Peyer's patch (tissue), 4 donors: ENCODE measurements at places on chromosomes 3 and 15.

GRCh38 chr15:51038162-51038973 is 56.3 kb downstream of the TNFAIP8L3 start:
- no peak for DNase-seq

- no peak for DNase-seq
Measured at GRCh38 chr3:151949706-151950105, 76.3 kb downstream of the SUCNR1 start.

DNA sequence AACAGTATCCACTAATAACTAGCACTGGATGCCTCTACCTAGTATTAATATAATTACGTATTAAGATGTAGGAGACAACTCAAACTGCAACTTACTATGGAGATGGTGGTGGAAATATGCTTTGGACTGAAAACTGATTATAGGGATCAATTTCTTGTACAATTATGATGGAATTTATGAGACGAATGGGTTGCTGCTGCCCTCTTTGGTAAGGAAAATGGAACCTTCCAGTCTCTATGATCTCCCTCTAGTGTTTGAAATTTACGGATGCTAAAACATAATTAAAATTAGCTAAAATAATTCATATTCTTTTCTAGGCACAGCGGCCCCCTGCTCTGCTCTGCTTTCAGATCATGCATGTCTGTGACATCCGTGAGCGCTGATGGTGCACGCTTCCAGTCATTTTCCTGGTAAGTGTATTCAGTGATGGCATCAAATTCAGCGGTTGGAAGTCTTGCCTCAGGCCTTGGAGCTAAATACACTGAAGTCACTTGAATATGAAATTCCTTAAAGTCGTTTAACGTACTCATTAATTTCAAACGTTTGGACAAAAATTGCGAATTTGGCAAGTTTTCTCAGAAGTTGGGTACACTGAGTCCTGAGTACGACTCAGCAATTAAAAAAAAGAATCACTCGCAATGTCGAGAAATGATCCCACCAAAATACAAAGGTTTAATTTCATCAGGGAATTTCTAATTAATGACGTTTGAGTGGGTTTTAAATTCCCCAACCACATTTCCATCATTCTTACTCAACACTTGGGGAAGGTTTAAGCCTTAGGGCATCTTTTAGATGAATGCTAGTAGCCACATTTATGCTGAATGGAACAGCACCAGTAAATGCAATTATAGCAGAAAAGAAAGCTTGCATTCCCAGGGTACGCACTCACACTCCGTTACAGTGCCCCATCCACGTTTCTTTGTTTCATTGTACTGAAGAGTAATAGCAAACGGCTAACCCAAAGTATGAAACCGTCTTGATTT is 132.6 kb downstream of the NR2F2 start:
- DNase-seq = no peak

GRCh38 chr3:50336452-50337174 is 4.0 kb downstream of the RASSF1 start:
- DNase-seq = no peak

DNA sequence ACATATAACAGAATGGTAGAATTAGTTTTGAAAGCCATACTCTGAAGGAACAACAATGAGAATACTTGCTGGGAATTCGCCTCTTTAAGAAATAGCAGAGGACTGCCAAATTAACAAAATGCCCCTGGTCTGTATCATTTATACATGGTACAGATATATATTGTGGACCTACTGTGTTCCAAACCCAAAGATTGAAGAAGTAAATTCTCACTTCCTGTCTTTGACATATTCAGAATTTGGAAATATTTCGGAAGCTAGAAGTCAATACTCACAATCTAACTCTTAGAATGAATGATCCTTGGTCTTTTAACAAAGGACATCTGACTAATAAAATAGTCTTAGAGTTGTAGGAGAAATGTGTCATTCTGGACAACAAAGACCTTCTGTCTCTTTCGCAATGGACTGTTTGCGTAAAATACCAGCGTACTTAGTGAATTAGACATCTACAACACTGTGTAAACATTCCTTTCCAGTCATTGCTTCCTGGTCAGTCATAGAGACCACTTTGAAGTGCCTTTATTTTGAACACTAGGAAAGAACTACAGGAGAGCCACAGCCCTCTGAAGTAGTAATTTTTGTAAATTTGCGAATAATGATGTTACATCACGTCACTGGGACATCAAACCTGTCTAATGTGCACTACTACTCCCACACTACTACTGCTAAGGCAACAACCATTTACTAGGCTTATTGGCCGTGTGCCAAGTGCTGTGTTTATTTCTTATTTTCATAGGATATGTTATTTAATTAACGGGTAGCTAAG is 68.0 kb downstream of the CHL1 start:
- no peak for DNase-seq

GRCh38 chr3:87148020-87148419 is 79.1 kb upstream of the CHMP2B start:
- no peak for DNase-seq

DNA sequence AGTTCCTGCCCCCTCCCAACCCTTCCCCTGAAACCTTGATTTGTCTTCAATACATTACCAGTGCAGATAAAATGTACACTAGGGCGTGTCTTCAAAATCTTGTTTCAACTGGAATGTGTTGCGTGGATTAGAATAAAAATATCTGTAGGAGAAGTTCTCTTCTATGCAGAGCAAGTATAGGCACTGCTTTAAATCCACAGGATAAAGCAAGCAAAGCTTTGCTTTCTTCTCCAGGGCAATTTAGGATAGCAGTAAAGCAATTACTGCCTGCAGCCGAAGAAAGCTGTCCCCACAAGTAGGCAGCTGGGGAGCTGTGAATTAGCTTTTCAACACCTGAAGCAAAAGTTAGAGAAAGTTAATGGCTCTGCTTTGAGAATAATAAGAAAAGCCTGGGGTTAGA is 329.7 kb upstream of the KCNMB2 start:
- no peak for DNase-seq

DNA sequence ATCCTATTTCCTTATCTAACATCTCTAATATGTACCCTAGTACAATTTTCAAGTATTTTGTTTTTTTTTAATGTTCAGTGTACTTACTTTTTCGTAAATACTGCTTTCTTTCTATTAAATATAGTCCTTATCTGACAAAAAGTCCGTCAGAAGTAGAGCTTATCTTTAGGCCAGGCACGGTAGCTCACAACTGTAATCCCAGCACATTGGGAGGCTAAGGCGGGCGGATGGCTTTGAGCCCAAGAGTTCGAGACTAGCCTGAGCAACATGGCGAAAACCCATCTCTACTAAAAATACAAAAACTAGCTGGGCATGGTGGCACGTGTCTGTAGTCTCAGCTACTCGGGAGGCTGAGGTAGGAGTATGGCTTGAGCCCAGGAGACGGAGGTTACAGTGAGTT is 41.1 kb downstream of the USP3 start:
- no peak for DNase-seq

DNA sequence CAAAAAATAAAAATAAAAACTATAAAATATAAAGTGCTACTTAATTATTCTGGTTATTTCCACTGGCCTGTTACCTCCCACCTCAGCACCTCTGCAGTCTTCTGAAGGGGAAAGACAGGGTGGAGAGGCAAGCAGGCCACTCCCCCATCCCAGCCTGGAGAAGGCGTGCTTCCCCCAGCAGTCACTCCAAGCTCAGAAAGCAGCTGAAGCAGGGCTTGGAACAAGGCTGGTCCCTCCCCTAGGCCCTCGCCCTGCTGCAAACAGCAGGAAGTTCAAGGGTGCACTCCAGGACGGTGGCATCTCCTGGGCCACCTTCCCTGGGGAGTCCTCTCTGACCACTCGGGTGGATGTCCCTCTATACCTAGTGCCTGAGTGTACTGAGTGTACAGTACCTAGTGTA is 21.4 kb downstream of the CACNA2D2 start:
- DNase-seq = no peak

DNA sequence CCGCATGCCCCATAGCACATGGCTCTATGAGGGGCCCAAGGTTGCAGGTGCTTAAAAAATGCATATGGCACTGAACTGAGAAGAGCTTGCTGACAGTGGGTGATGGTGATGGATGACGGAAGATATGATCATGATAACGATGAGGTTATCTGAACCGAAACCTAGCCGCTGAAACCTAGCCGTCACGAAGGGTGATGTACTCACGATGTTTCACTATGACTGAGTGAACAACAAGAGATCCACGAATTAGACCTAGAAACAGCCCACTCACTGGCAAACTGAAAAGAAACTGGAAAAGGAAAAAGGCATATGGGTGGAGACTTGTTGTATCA is 57.6 kb upstream of the BCL6 start:
- DNase-seq = no peak

DNA sequence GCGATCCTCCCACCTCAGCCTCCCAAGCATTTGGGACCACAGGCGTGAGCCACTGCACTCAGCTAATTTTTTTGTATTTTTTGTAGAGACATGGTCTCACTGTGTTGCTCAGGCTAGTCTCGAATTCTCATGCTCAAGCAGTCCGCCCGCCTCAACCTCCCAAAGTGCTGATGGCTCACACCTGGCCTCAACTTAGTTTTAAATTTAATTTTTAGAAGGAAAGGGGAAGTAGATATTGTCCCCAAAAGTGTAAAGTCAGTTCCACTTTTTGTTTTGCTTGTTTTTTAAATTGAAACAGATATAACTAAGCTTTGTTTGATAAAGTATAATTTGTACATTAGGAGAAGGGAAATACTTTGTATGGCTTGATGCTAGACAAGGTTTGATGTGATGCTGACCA is 31.3 kb upstream of the NFKBIZ start:
- no peak for DNase-seq

GRCh38 chr3:122940628-122941086 is 86.9 kb downstream of the SEMA5B start:
- no peak for DNase-seq

GRCh38 chr15:58267051-58267450 is 128.9 kb downstream of the AQP9 start:
- no peak for DNase-seq

DNA sequence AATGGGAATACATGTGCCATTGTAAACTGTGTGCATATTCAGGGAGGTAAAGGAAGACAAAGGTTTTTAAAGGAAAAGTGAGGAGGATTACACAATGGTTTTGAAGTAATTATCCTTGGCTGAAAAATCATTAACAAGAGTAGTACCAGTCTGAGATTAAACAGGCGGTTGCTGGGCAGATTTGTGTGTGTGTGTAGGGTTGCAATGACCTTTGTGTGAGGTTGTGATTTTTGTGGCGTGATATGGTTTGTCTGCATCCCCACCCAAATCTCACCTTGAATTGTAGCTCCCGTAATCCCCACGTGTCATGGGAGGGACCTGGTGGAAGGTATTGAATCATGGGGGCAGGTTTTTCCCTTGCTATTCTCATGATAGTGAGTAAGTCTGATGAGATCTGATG is 7.0 kb downstream of the DLEC1 start:
- no peak for DNase-seq

GRCh38 chr3:181851063-181851462 is 139.3 kb downstream of the SOX2 start:
- no peak for DNase-seq

DNA sequence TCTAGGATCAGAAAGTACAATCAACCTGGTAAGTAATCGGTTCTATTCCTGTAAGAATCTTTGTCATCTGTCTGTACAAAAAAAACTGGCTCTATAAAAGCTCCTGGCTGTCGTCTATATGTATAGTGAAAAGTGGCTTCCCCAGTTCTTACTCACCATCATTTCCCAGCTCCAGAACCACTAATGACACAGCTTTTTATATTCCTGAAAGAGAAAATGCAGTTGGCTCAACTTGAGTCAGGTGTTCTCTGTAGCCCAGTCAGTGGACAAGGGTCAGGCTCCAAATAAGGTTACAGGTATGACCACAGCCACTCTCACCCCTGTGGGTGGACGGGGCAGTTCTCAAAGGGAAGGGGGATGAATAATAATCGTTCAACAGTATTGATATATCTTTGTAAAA is 85.1 kb downstream of the AP4E1 start:
- DNase-seq = no peak

DNA sequence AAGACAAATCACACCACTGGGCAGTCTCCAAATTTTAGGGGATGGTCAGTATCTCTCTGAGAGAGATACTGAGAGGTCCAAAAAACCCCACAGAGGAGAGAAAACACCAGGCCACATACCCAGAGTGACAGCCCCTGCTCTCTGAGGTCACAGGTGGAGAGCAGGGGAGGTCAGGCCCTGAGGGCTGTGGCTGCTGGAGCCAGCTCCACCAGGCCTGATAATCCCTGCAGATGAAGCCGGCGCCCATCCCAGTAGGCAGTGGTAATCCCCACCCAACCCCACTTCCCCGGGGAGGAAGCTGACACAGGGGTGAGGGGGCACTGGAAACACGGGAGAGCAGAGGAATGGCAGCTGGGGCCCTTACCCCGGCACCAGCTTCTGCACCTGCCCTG is 31.2 kb upstream of the SRP14 start:
- no peak for DNase-seq

DNA sequence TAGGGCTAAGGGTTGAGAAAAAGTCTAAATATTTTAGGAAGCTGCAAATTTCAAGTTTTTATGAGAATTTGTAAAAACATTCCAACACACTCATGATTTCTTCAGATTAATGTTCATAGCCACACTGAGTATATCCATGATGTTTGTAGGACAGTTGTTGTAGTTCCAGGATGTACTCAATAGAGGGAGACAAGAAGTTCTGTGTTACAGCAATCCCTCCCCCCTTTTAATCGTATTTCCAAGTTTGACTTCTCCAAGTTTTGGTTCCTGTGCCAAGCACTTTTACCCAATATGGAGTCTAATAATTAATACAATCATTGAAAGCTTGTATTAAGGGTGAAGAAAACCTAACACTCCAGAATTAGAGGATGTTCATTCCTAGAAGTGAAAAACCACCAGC is 143.4 kb downstream of the FEZF2 start:
- DNase-seq = no peak

- no peak for DNase-seq
Measured at GRCh38 chr3:159229116-159229680, 427.3 kb downstream of the MFSD1 start.

DNA sequence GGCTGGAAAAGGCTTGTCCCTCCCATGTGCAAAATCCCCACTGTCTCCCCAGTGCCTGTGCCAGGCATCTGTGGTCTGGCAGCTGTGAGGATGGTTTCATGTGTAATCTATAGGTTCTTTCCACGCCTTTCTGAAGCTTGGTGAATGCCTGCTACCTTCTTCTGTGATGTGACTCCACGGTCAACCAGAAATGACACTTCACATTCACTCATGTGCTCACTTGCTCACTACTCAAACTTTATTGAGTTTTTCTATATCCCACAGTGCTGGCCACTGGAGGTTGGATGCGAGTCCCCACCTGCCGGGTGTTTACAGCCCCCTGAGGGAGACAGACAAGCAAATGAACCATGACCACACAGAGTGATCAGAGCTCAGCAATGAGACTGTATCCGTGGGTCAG is 27.9 kb upstream of the TLE3 start:
- DNase-seq = no peak
